ENCODE measurements at places on chromosomes 5 and 9.
A peak's percentile ranks its signal among the peaks of the same experiment; 100 is the strongest.

GRCh38 chr9:106312906-106313305, 550.1 kb upstream of the ZNF462 start:
- no peak for DNase-seq

DNA sequence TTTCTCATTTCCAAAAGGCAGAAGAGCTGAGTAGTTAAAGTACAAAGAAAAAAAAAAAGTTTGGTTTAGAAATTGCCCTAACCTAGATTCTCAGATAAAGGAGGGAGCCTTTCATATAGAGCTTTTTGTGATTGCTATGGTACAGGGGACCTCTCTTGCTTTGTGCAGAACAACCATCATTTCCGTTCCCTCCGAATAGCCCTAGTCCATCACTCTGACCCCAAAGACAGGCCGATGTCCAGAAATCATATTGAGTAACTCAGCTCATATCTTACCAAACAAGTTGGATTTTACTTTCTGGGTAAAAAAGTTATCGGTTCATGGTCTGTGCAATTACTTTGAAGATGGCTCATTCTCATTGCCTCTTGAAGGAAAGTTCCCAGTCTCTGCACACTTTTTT, 36.7 kb upstream of the COL15A1 start:
- DNase-seq, result no peak

DNA sequence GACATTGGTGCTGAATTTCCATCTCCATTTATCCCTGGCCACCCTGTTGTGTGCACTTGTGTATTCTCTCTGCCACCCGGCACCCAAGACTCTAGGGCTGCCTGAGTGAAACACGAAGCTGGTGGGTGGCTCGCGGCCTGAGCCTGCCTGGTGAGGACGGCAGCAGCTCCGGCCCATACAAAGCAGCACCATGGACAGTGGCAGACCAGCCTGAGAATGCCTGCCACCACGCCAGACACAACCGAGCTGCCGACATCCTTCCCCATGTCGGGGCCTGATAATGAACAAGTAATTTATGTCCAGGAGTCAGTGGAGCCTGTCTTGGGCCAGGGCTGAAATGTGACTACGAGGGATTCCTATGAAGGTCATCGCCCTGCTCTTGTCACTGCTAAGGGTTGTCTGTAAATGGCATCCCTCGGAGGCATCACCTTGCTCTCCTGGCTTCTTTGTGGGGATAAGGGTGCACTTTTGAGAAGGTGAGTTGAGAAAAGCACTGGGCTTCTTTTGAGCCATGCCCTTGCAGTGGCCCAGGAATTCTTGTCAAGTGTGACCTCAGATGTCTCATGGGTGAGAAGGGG, 175.7 kb downstream of the MELK start:
- DNase-seq, result peak; percentile 36

DNA sequence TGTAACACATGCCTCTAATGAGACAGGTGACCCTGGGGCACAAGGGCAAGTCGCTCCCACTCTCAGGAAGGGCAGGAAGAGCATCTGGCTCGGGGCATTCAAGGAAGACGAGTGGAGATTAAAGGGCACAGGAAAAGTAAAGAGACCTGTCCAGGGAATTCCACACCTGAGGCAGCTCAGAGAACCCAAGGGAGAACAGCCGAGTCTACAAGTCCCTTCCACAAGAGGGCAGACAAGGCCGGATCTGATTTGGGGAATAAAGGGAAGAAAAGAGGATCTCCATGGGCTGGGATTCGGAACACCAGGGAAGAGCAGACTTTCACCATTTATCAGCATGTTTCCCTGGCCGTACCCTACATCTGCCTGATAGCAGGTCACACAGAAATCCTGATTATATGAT, 28.1 kb downstream of the GPX3 start:
- DNase-seq, result no peak

DNA sequence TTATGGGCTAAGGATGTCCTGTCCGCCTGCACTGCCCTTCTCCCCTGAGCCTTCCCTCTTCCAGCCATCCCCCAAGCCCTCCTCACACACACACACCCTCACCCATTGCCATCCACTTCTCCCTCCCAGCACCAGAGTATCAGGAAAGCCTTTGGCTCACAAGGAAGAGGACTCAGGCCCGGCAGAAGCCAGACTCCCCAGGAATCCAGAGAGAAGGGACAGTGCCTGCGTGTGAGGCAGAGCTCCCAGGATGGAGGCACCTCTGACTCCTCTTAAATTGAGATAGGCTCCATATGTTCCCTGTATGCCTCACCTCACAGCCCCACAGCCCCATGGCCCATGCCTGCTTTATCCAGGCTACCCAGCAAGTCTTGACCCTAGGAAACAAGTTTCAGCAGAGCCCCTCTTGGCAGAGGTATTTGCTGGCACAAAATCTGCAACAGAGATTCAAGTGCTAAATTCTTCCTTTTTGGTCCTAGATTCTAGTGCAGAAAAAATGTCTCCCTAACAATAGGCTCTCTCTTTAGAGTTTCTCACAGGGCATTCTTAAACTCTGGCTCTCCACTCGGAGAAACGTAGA, 761 bp downstream of the IL17B start:
- no peak for DNase-seq

DNA sequence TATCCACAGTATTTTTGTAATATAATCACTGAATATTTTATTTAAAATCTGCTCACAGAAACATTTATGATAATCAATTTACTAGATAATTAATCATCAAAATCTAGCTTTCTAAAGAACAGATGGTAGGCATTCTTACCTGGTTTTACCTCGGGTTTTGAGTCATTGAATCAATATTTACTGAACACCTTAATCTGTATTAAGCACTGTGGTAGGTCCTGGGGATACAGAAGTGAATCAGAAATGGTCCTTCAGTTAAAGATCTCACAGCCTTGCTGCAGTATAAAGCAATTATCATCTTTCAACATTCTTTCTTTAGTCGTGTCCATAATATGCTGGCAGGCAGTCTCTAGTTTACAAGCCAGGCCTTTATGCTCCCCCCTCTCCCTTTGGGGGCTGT, 2.0 kb upstream of the MEIKIN start:
- DNase-seq, result no peak

- no peak for DNase-seq
Observed at GRCh38 chr9:121811140-121811539, 159.7 kb downstream of the DAB2IP start.

DNA sequence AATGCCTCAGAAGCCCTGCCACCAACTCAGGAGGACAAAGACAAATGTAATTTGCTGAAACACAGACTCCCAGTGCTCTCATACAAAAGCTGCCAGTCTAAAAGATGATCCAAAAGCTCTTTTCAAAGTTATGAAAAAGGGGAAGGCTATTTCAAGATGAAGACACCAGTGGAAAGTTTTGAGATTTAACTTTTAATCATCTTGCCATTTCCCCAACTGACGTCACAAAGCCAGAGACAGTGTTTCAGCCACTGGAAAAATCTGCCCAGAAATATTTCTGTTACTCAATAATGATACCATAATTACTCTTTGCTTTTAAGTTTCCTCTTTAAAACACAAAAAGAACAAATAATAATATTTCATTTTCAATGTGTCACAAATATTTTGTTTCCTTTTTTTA, 20.9 kb downstream of the ENG start:
- no peak for DNase-seq

- peak; percentile 45 for DNase-seq
Observed at GRCh38 chr5:71757590-71758543, 38.8 kb downstream of the CARTPT start.

DNA sequence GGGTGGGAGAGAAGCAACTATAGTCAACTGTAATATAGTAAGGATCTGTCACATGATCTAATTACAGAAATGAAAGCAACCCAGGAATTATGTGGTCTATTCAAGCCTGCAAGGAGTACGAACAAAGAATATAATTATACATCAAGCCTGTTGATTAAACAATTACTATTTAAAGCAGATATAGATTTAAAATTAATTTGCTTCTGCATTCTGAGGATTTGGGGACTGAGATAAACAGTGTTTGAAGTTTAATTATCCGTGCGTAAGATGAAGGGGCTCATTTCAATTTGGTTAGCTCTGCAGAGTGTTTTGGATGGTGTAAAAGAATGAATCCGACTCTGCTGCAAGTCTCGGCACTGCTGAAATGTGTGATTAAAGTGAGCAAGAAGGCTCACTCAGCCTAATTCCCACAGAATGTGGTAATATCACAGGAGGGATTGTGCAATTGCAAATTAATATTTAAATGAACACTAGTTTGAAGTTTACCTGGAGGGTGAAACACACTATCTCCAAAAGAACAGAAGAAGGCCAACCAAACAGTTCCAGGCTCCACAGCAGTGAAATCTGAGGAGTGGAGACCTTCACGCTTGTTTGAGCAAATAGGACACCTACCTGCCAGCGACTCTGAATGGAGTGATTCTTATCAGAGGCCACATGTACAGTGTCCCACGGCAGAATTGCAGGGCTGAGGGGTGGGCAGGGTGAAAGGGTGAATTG, 420.6 kb upstream of the SLC30A5 start:
- no peak for DNase-seq

DNA sequence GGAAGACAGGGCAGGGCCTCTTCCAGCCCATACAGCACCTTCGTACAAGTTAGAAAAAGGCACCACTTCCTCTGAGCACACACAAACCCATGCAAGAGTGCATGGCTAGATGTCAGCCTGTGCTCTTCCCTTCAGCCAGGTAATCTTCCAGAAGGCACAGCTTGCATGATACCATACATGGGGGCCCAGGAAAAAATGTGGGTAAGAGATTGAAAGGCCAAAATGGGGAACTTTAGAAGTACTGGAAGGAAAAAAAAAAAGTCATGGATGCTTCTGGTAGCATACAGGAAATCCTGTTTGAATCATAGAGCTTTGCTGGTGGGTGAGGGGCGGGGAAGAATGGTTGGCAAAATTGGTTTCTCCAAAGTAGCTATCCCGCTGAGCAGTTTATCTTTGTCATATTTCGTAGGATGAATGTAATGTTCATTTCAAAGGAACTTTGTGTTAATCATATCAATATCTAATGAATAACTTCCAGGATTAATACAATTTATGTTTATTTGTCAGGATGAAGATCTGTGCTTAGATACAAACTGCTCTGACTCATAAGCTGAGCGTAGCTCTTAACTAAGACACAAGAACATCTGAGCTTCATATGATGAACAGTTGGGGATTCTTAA, 78.2 kb upstream of the MAP3K1 start:
- no peak for DNase-seq

GRCh38 chr5:127892467-127893207, 189.4 kb downstream of the CCDC192 start:
- DNase-seq, result no peak

DNA sequence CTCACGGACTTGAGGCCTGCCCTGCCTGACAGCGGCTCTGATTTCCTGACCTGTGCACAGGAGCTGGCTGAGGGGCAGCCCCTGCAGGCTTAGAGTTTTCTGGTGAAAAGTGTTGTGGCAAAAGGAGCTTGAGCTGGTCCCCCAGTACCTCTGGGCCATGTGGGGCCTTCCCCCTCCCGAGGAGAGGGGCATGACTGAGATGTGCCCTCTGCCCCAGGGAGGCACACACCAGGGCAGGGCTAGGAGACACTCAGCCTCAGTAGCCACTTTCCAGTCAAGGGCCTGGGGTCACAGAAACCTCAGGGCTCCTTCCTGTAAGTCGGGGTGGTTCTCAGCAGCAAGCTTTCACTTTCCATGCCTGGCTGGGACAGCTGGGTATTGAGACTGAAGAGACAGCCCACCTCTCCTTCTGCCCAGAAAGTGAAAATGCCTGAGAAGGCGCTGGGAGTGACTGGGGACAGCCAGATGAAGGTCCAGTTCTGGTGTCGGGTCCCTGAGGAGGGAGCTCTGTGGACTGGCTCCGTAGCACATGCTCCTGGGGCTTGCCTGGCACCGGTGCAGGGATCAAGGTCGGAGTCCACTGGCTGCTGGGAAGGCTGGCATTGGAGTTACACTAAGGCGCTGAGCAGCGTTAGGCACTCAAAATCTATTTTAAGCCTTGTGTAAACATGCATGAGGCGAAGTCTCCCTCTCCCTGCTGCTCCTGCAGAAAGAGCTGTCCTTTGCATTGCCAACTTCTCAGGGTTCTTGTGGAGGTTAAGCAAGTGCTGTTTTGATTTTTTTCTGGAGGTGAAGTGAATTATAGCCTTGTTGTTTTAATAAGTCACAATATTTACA, 394.9 kb downstream of the GADD45G start:
- peak; percentile 73 for DNase-seq

DNA sequence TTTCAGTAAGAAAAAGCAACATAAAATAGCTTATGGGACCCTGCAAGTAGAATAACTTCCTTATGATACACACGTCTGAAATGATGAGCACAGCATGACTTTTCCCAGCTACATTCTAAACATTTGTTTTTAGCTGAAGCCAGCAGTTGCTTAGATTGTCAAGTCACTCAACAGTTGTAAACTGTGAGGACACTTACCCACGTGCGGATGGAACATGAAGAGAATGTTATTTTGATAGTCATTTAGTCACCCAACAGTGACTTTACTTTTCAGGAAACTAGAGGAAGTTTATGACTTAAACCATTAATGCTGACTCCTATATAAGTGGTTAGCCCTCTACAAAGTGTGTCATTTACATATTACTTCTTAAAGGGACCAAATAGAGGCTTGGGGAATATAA, 3.0 kb downstream of the HACD4 start:
- DNase-seq, result no peak
